ENCODE measurements at places on chromosomes 7 and 10. TPM values are rescaled to one million over a fixed set of nuclear protein-coding genes. Genes with fewer than 3 reads are reported as not detected.

KLHL7 gene
- total RNA-seq = 14.5 TPM

JAKMIP3 gene
- total RNA-seq = 0.22 TPM

PCLO gene
- 0.07 TPM for total RNA-seq

PRTFDC1 gene
- 0.40 TPM for total RNA-seq

SYT15B gene
- not detected for total RNA-seq

GSDME gene
- total RNA-seq = not detected

PILRA gene
- total RNA-seq = 14.5 TPM

CCNY gene
- total RNA-seq = 89.1 TPM

H2AZ2 gene
- total RNA-seq = 185 TPM

ZNF33A gene
- 41.9 TPM for total RNA-seq

MMD2 gene
- not detected for total RNA-seq

USP54 gene
- 3.6 TPM for total RNA-seq

DNA sequence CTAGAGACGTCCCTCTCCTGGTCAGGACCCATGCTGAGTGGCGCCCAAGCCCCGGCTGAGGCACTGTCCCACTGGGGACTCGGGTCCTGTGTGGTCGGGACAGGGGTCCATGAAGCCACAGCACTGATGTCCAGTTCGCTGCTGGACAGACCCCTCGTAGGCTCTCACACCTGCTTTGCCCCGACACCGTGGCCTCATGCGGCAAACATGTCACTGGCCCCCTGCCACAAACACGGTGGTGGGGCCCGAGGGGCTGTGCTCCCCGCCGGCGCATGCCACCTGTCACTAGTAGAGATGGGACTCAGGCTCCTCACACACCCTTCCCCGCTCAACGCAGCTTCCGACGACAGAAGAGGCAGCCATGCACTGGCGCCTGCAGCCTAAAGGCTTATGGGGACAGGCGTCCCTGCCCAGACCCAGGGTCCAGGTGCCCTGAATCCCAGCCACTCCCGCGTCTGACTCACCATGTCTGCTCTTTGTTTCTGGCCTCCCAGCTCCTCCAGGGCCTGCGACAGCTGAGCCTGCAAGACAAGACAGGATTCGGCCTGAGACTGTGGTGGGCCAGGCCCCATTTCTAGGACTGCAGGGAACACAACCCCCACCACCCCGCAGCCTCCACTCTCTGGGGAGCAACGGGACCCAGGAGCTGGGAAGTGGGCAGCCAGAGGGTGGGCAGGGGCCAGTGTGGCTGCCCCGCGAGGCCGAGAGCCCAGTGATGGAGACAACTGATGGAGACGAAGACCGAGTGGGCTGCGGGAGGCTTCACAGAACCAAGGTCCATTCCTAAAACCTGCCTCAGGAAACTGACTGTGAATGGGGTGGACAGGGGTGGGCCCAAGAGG, 230.9 kb downstream of the MAD1L1 start:
- peak; percentile 6 for DNase-seq

DNA sequence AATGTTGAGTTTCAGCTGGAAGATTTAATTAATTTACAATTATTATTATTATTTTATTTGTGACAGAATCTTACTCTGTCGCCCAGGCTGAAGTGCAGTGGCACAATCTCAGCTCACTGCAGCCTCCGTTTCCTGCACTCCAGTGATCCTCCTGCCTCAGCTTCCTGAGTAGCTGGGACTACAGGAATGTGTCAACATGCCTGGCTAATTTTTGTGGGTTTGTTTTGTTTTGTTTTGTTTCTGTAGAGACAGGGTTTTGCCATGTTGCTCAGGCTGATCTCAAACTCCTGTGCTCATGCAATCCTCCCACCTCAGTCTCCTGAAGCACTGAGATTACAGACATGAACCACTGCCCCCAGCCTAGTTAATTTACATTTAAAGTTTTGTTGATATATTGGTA, 93.8 kb upstream of the MEOX2 start:
- no peak for DNase-seq

DNA sequence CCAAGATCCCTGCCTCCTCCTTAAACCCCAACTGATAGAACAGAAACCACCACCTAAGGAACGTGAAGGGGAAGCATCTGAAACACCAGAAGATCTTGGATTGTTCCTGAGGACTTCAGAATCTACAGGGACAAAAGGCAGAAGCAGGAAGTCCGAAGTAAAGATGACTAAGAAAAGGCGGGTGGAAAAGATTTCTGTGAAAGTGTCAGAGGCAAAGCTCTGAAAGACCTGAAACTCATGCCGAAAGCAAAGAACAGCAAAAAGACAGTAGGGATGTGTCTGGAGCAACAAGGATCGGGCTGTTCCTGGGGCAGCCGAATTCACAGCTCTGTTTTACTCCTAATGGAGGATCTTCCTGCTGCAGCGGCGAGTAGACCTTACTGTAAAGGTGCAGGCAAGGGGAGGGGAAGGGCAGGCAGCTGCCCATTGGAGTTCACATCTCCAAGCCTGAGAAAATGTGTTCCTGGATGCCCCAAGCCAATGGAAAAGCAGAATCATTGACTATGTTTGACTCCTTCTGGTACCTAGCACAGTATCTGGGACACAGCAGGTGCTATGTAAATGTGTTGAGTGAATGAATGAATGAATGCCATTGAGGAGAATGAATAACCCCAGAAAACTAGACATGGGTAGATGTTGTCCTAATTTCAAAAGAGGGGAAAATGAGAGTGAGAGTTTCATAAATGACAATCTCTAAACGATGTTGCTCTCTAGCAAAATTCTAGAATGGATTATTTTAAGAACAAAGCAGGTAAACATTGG, 40.4 kb downstream of the PDIA4 start:
- no peak for DNase-seq

GRCh38 chr10:7585228-7585627, 81.5 kb downstream of the ITIH5 start:
- no peak for DNase-seq

- DNase-seq = no peak
Measured at GRCh38 chr7:106521541-106521940, 139.4 kb downstream of the CCDC71L start.

DNA sequence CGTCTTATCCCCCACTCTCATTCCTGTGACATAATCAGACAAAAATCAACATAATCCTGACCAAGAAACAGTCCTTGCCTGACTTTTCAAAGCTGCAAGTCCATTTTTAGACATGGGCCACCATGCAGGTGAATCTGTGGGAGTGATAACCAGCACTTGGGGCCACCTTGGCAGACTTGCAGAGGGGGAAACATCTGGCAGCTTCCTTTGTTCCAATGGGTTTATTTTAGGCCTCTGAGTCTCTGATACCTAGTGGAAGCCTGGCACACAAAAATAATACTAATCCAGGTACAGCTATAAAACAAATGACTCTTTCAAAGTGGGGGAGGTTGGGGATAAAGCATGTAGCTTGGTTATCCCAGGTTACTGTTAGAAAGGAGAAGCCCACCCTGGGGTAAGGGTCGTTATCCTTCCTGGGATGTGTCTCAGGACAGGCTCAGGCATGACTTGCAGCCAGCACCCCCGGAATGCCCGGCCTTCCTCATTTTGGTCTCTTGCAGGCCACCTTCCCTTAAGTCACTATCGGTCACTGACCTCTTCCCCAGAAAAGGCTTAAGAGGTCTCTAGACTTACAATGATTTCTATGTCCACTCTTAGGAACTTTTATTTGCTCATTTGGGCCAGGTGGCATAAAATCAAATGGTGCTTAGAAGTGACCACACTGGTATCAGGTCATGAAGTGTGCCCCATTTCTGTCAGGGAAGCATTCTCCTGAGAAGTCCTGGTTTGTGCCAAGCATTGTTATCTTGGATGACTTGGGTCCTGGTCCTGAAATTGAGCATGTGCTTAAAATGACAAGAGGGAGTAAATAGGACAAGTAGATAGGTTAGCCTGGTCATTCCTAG, 37.6 kb downstream of the EEPD1 start:
- DNase-seq = no peak

DNA sequence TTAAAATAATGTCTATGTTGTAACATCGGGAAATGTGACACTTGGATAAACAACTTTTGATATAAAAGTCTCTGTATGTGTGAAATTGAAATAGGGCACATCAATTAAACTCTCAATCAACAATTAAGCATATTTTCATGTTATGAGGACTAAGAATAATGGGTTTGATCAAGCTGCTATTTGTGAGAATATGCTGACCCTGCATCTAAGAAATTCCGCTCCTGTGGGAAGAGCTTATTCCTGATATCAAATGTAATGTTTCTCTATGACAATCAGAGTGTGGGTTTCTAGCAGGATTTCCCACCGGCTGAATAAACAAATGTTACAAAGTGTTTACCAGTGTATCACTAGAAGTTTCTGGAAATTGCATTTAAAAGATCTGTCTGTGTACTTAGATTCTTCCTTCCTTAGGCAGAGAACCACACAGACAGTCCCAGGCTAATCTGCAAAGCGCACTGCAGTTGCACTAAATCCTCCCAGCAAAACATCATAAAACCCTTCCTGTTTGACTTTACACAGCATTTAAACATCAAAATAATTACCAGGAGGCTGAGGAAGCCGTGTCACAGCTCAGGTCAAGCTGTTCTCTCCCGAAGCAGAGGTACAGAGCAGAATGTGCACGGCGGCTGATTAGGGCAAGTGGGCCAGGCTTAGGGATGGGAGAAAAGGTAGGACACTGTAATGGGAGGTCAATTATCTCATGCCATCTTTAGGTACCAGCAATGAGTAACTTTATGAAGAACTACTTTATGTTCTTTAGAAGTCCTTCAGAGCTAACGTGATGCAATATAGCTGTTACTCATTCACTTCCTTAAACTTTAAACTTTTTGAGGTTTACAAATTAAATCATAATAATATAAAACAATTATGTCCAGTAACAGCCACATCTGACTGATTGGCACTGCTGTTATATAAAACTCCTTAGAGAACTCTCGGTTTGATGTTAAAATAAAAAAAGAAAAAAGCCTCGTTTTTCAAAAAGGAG, 109.1 kb upstream of the CTTNBP2 start:
- DNase-seq = no peak

- DNase-seq = no peak
Measured at GRCh38 chr7:132279718-132280117, 296.6 kb downstream of the PLXNA4 start.

DNA sequence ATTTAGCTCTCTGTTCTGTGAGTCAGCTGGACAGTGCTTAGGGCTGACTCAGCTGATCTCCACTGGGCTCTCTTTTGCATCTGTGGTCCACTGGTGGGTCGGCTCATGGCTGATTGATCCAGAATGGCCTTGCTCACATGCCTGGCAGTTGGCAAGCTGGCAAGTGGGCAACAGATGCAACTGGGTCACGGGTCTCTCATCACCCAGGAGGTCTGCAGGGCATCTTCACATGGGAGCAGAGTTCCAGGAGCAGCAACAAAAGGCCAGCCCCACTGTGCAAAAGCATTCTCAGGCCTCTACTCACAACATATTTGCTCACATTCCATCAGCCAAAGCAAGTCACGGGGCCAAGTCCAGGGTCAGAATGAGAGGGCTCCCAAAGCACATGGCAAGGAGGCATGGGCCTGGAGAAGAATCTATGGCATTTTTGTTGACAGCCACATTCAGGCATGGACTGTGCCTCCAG, 98.8 kb downstream of the OAT start:
- DNase-seq = no peak

DNA sequence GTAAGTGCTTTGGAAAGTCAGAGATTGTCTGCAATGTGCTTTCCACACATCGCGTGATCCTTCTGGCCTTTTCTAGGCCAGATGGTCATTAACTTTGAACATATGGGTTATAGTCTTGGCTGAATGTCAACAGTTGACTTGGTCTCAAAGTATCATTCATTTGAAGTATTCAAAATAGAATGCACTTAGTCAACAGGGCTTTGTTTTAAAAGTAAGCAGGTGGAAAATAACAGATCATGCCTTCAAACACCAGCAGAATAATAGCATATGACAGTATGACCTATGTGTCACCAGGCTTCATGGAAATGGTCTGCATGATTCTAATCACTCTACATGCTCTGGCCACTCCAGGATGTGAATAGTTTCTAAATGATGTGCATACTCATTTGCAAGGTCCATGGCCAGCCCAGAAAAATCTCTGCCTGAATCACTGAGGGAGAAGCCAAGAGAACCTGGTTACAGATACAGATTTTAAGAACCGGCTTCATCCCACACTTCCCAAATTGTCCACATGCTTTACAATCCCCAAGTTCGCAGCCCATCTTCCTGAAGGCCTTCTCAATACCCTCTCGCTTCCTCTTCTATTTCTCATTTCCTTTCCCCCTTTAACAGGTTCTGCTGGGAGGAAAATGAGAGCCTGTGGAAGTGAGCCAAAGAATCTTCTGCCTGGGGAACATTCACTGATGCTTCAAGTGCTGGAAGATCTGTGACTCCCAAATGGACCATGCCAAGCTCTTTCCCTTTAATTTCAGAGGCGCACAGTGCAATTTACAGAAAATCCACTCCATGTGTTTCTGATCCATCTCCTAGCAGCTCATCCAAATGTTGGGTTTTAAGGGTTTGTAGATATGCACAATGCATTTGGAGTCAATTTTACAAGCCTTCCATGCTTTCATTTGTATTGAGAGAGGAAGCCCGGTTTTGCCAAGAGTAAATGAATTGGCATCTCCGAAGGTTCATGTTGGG, 122.8 kb upstream of the GDF10 start:
- DNase-seq = no peak

DNA sequence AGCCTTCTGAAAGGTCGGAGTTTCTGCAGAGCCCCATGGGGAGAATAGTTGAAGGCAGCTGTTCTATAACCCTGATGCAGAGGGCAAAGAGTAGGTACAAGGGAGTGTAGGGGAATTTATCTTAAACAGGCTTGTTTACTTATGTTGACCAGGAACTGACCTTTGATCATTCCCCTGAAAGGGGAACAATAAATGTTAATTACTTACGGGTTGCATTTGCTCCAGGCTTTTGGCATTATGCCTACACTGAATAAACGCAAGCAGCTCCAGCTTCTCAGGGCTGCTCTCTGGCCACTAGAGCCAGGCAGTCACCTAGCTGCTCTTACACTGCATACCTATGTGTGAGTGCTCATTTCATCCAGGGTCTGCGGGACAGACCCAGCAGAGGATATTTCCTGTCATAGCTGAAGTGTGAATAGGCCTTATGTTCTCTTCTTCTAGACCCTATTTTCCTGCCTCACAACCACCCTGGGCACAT, 26.9 kb upstream of the ABCA13 start:
- no peak for DNase-seq

DNA sequence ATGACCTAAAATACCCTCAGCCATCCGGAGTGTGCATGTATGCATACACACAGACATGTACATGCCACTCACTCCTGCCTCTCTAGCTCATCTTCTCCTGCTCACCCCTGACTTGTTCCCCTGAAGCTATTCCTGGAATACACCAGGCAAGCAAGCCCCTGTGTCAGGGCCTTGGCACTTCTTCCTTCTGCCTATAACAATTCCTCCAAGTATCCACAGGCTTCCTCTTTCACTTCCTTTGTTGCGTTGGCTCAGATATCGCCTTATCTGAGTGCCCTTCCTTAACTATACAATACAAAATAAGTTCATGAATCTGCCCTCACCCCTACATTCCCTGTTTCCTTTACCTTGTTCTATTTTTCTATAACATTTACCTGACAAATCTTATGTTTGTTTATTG, 88.8 kb downstream of the NOD1 start:
- no peak for DNase-seq
